ENCODE measurements at places on chromosomes 2 and 18. TPM values are rescaled to one million over a fixed set of nuclear protein-coding genes. Genes with fewer than 3 reads are reported as not detected.

DNA sequence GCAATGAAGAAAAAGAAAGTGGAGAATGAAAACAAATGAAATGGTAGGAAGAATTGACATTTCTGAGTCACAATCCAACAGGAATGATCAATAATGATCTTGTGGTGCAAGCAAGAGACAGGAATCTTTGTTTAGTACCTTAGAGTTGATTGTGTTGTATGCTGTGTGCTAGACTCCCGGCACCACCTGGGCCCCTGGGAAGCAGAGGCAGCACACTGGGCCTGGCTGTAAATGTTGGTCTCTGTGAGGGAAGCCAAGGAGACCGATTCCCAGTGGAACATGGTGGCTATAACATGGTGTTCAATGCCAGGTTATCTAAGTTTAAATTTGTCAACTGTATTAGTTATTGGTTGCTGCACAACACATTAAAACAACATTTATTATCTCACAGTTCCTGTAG, 9.8 kb upstream of the CWC22 start:
- DNase-seq = no peak

DNA sequence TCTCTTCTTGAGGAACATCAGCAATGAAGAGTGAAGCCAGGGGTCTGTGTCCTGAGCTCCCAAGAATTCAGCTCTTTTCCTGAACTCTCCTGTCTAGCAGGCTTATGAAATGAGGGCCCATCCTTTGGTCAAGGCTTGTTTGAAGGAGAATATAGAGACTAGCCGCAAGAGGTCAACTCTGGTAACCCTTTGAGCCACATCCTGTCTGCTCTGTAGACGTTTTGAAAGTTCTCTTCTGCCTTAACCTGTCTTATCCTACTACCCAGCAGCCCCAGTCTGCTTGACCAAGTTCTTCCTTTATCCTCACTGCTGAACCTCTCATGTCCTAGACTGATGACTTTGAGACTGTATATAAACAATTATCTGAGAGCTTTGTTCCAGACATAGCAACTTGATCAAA, 5.4 kb downstream of the SEMA4F start:
- DNase-seq = no peak

- no peak for DNase-seq
These were observed 265.5 kb downstream of the NAPG start for GRCh38 chr18:10791169-10791831.

GRCh38 chr2:2646433-2647051, 315.5 kb upstream of the MYT1L start:
- no peak for DNase-seq

RND3 gene
- 298 TPM for total RNA-seq

ZSWIM2 gene
- not detected for total RNA-seq

C2orf76 gene
- 6.5 TPM for total RNA-seq

FBXO36 gene
- 7.7 TPM for total RNA-seq

- no peak for DNase-seq
These were observed 121.6 kb downstream of the SP100 start for GRCh38 chr2:230537531-230537976.

DNA sequence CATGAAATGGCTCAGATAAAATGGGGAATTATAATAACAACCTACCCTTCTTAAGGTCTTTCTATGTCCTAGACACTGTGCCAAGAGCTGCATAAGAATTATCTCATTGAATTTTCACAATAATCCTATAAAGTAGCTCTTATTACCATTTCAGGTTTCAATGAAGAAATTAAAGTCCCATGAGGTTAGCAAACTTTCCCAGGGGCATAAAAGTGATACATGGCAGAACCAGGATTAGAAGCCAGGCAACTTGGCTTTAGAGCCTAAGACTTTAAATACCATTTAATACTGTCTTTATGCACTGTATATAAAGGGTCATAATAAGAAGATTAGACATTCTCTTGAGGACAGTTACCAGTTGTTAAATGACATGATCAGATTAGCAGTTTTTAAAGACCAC, 130.1 kb downstream of the GCA start:
- no peak for DNase-seq

- no peak for DNase-seq
These were observed 270.0 kb upstream of the FN1 start for GRCh38 chr2:215705771-215706361.

- no peak for DNase-seq
These were observed 169.5 kb downstream of the GFPT1 start for GRCh38 chr2:69217333-69218080.

WDPCP gene
- total RNA-seq = 18.3 TPM

CNOT9 gene
- total RNA-seq = 50.3 TPM

- DNase-seq = no peak
These were observed 4.8 kb downstream of the UXS1 start for GRCh38 chr2:106189325-106189724.

KCNK3 gene
- not detected for total RNA-seq

PCARE gene
- total RNA-seq = not detected

DNA sequence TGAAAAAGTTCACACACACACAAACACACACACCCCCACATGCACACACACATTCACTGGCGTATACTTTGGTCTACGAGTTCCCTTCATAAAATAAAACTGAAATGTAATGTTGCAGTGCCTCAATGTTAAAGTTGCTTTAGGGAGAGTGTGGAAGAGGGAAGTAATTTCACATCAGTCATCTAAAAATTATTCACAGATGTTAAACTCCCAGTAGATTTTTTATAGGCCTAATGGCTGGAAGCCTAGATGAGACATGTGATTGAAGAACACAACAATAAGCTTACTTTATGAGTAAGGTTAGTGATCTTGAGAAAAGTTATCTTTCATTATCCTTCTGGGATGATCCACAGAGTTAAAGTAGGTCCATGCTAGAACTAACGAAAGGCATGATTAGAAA, 506.7 kb upstream of the CNTNAP5 start:
- DNase-seq = no peak

GRCh38 chr2:153455861-153456260, 22.7 kb downstream of the RPRM start:
- DNase-seq = no peak

DNA sequence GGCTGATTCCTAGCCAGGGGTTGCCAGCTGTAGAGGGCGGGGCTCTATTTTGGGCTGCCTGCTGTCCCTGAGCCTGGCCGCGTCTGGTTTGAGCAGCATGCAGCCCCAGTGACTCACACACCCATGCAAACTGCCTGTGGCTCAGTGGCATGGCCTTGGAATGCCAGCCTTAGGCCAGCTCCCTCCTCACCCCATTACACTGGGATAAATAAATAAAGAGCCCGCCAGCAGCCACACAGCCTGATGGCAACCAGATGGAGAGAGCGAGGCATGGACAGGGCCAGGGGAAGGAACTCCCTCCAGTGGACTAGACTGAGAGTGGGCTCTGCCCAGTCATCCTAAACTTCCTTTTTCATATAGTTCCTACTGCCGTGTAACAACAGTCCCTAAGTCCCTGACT, 18.3 kb downstream of the NHEJ1 start:
- DNase-seq = peak; percentile 92

- no peak for DNase-seq
These were observed 273.0 kb downstream of the PDE11A start for GRCh38 chr2:177799531-177799930.

GRCh38 chr2:130796290-130796689, 40.4 kb upstream of the ARHGEF4 start:
- no peak for DNase-seq

DNA sequence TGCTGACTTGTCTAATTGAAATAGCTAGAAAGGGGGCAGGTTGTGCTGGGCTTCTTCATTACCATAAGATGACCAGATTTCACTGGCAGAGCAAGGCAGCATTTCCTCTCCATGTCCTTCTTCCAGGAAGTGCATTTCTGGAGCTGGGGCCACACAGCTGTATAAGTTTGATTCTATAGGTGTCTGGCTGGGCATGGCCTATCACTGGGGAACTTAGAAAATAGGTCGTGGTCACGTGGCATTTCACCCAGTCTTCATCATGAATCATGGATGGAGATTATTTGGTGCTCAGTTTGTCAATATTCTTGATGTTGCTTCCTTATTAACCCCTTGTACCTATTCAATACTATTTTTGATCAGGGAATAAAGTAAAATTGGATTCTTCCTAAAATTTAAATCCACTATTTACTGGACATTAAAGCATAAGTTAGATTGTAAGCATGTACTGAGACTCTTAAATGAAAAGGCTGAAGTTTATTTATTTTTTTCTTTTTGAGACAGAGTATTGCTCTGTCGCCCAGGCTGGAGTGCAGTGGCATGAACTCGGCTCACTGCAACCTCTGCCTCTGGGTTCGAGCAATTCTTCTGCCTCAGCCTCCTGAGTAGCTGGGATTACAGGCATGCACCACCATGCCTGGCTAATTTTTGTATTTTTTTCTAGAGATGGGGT, 49.5 kb upstream of the TMEM87B start:
- no peak for DNase-seq

CENPA gene
- 2.9 TPM for total RNA-seq

DNA sequence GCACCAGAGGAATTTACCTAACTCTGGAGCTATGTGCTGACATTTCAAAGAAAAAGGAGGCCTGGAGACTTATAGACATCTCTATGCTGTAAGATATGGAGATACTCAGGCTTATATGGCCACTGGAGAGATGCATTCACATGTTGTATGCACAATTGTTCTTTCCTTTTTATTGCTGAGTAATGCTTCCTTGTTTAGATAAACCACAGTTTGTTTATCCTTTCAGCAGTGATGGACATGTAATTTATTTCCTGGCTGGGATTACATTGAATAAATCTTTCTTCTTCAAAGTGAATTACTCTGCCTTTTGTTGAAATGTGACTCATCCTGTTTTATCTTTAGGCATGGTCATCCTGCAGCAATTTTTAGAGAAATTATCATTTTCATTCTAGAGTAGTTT, 716.7 kb upstream of the GCFC2 start:
- no peak for DNase-seq

GRCh38 chr2:122193622-122194021, 438.2 kb downstream of the TSN start:
- no peak for DNase-seq

DNA sequence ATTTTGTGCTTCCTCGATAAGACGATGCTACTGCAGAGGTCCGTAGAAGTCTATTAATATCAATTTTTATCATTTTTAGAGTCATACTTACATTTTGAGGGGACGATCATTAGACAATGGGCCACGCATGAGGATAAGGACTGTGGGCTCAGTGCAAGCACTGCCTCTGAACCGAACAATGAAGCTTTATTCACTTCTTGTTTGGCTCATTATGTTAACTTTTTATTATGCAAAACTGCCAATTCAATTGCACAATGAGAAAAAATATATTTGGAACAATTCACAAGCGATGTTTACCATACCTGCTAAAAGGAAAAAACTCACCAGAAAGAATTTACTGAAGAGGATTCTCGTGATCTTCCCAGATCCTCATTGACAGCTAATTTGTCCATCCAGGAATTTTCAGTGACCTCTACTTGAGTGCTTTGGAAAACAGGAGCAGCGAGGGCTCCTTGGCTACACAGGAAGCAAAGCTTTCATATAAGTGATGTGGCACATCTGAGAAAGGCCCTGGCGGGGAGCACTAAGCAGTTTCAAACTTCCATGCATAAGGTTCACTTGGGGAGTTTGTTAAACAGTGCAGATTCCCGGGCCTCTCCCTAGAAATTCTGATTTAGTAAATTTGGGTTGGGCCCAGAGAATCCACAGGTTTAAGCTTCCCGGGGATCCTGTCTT, 13.3 kb upstream of the CAPN13 start:
- no peak for DNase-seq

DNA sequence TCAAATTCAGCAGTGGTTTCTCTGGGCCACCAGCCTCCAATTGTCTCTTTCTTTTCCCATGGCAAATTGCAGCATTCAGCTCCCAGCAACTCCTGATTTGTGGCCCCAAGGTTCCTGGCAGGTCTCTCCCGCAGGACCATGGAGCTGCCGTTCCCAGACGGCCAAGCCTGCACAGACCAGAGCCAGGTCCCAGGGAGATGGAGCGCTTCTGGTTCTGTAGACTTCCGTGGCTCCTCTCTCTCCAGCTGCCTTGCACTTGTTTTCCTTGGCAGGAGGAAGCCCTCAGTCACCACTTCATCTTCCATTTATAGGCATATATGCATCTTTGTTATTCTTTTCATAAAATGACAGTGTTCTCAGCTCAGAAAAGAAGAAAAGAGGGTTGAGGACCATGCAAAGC, 21.7 kb downstream of the TNP1 start:
- DNase-seq = peak; percentile 82

CFAP65 gene
- total RNA-seq = not detected

DYNAP gene
- total RNA-seq = not detected

DNA sequence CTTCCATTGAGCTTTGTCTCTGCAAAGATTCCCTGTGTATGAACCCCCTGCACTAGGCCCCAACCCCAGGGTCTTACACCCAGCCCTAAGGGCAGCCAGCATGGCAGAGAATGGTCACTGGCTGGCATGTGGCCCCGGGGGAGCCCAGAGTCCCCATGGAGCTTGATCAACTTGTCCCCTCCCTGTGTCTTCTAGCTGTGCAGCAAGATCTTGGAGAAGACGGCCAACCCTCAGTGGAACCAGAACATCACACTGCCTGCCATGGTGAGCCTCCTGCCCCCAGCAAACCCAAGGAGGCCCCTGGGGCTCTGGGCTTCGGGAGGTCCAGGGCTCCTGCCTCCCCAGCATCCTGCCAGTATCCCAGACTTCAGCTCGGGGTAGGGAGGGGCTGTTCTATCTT, 81.5 kb downstream of the DYSF start:
- no peak for DNase-seq

DNA sequence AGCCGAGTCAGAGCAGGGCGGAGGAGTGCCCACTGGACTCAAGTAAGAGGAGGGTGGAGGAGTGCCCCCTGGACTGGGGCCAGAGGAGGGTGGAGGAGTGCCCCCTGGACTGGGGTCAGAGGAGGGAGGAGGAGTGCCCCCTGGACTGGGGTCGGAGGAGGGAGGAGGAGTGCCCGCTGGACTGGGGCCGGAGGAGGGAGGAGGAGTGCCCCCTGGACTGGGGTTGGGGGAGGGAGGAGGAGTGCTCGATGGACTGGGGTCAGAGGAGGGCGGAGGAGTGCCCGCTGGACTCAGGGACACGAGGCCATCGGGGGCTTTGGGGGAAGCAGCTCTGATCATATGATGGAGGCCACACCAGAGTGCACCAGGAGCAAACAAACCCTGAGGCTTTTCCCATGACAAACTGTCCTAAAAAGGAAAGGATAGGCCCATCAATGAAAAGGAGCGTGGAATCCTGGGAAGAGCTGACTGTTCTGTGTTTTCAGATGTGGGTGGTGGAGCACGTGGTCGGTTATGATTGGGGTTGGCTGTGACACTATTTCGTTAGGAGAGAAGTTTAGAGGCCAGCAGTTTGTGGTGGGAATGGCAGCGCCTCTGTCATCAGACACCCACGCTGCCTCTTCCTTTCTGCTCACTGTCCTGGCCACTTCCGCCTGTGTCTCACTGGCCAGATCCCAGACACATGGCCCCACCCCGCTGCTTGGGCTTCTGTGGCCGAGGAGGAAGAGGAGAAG, 24.5 kb upstream of the HPCAL1 start:
- peak; percentile 98 for DNase-seq

AGXT gene
- total RNA-seq = not detected

GRCh38 chr18:50955253-50955652, 12.6 kb upstream of the ELAC1 start:
- DNase-seq = no peak
